Ascending aorta (tissue), 2 donors: ENCODE measurements at places on chromosomes 3 and 15.

GRCh38 chr15:72074335-72075060, 43.5 kb downstream of the MYO9A start:
- H3K27ac ChIP-seq, result no peak overlapping the region
- no peaks in the 10 kb centered on the region for H3K36me3 ChIP-seq
- H3K4me3 ChIP-seq, result no peak overlapping the region
- H3K27me3 ChIP-seq, result no peaks in the 10 kb centered on the region
- H3K4me1 ChIP-seq, result peaks cover 2% of the 10 kb centered on the region

- peaks cover 1% of the 10 kb centered on the region for H3K4me1 ChIP-seq
- H3K36me3 ChIP-seq, result peaks cover 6% of the 10 kb centered on the region
- no peak for DNase-seq
- no peak overlapping the region for H3K4me3 ChIP-seq
- no peaks in the 10 kb centered on the region for H3K27me3 ChIP-seq
These were observed 37.3 kb downstream of the PTH1R start for GRCh38 chr3:46914849-46915248.

GRCh38 chr3:178404961-178405360, 131.3 kb upstream of the KCNMB2 start:
- no peaks in the 10 kb centered on the region for H3K4me1 ChIP-seq
- no peak overlapping the region for H3K4me3 ChIP-seq
- H3K27ac ChIP-seq, result no peak overlapping the region
- H3K36me3 ChIP-seq, result no peaks in the 10 kb centered on the region

DNA sequence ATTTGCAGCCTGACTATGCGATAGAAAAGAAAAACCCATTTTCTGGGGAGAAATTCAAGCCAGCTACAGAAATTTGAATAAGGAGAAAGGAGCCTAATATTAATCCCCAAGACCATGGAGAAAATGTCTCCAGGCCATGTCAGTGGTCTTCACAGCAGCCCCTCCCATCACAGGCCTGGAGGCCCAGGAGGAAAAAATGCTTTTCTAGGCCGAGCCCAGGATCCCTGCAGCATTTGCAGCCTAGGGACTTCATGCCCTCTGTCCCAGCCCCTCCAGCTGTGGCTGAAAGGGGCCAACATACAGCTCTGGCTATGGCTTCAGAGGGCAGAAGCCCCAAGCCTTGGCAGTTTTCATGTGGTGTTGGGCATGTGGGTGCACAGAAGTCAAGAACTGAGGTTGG, 26.3 kb downstream of the ARRDC4 start:
- no peaks in the 10 kb centered on the region for H3K36me3 ChIP-seq
- H3K4me1 ChIP-seq, result no peaks in the 10 kb centered on the region
- no peak for DNase-seq
- no peak overlapping the region for H3K4me3 ChIP-seq
- H3K27me3 ChIP-seq, result no peaks in the 10 kb centered on the region

DNA sequence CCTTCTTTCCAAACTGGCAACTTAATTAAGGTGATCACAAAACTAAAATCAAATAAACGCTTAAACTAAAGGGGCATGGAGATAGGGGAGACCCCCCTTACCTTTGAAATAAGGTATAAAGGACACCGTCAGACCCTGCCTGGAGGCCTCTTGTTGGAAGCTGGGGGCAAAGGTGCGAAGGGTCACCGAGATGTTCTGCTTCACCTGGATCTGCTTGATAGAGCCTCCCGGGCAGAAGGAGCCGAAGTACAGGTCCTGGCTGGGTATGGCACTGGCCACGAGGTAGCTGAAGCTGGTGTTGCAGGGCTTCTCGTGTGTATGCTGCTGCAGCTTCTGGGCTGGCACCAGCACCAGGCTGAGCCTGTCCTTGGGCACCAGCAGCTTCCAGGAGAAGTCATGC, 53.0 kb downstream of the CDCP1 start:
- H3K36me3 ChIP-seq, result no peaks in the 10 kb centered on the region
- no peaks in the 10 kb centered on the region for H3K4me1 ChIP-seq
- DNase-seq, result no peak
- no peak overlapping the region for H3K4me3 ChIP-seq
- H3K27ac ChIP-seq, result no peak overlapping the region

GRCh38 chr3:57893668-57894067, 114.6 kb upstream of the FLNB start:
- no peak for DNase-seq
- peaks cover 12% of the 10 kb centered on the region for H3K4me1 ChIP-seq
- H3K27ac ChIP-seq, result peak overlapping the region; percentile 85
- peaks cover 3% of the 10 kb centered on the region for H3K36me3 ChIP-seq
- H3K4me3 ChIP-seq, result peak overlapping the region; percentile 65

- no peaks in the 10 kb centered on the region for H3K27me3 ChIP-seq
- no peak overlapping the region for H3K4me3 ChIP-seq
- no peak for DNase-seq
- H3K4me1 ChIP-seq, result peaks cover 4% of the 10 kb centered on the region
- H3K27ac ChIP-seq, result no peak overlapping the region
These were observed 4.6 kb upstream of the PTPN9 start for GRCh38 chr15:75583701-75584100.

DNA sequence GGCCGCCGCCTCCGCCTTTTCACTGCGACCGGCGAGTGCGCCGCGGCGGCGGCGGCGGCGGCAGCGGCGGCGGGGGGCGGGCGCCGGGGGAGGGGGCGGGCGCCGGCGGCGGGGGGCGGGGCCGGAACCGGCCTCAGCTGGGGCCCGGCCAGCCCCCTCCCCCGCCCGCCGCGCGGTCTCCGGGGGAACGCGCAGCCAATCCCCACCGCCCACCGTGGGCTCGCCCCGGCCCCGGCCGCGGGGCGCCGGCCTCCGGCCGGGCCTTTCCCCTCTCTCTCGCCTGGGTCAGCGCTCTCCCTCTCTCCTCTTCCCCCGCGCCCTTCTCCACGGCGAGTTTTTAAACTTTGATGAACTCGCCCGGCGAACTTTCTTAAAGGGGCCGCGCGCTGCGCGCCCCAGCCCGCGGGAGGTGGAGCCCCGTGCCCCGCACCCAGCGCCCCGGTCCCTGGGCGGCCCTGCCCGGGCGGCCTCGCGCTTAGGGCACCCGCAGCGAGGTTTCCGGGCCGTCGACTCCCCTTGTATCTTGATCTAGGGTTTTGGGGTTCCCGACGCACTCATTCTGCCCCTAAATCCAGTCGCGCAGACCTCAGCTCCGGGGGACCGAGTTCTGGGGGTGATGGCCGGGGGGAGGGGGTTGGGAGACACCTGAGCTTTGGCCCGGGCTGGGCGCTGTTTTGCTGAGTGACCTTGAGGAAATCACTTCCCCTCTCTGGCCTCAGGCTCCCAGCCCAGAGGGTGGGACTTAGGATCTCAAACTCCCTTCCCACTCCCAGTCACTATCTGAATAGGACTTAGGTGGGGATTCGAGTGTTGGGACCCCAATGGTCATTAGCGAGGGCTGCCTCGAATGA, at the start of gene RBPMS2:
TSS of gene RBPMS2 (minus strand) at position 39 of the 851 bp plus-strand sequence. CDS start 270 bp downstream, outside the sequence.
- no peaks in the 10 kb centered on the region for H3K27me3 ChIP-seq
- H3K27ac ChIP-seq, result peak within 1 kb of the TSS; percentile 55
- no peak for DNase-seq
- peak within 1 kb of the TSS; percentile 80 for H3K4me3 ChIP-seq
- H3K4me1 ChIP-seq, result peaks cover 3% of the 10 kb centered on the region

DNA sequence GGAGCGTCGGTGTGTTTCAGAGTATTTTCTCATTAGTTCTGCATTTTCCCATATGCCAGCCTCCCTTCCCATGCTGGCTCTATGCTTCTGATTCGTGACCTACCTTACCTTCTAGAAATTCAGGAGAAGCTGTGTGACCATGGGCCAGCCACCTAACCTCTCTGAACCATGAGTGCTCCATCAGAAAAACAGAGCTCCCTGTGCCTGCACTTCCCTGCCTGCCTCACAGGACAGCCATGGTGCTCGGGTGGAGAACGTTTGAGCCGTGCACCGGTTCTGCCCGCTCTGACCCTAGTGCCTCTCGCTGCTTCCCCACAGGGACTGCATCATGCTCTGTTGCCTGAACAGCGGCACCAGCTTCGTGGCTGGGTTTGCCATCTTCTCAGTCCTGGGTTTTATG, 74.5 kb upstream of the SLC6A1 start:
- H3K27ac ChIP-seq, result no peak overlapping the region
- H3K4me3 ChIP-seq, result no peak overlapping the region
- no peaks in the 10 kb centered on the region for H3K4me1 ChIP-seq
- no peaks in the 10 kb centered on the region for H3K36me3 ChIP-seq
- peak; percentile 8 for DNase-seq
- H3K27me3 ChIP-seq, result no peaks in the 10 kb centered on the region

DNA sequence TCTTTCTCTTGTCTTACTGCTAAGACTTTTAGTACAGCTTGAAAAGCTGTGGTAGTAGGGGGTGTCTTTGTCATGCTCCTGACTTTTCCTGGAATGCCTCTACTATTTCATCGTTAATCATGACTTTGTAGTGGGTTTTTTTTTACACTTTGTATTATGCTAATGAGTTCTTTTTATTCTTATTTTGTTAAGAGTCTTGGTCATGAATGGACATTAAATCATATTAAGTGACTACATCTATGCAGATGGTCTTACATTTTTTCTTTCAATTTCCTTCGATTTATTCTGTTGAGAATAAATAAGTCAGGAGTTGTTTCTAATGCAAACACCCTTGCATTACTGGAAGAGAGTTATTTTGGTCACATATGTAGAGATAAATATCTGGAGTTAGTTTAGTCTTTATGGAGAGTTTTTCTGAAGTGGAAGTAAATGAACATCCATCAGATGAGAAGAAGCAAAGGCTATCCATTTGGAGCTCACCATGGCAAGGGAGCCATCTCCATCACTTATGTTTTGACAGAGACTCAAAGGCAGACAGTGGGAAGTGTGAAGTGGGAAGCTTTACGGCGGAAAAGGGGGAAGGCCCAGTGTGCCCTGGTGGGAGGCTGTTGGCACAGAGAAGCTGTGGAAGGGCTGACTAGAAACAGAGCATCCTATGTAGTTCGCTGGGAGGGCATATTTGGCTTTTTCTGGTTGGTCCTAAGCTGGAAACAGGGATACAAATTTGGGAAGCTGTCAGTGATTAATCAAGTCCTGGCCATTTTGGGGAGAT, 73.1 kb upstream of the PRR23E start:
- no peaks in the 10 kb centered on the region for H3K4me1 ChIP-seq
- H3K36me3 ChIP-seq, result no peaks in the 10 kb centered on the region
- no peaks in the 10 kb centered on the region for H3K27me3 ChIP-seq

- no peaks in the 10 kb centered on the region for H3K4me1 ChIP-seq
- H3K4me3 ChIP-seq, result no peak overlapping the region
- no peak for DNase-seq
These were observed 24.6 kb upstream of the HES1 start for GRCh38 chr3:194111336-194111735.

GRCh38 chr3:29311795-29312194, 30.9 kb downstream of the RBMS3 start:
- no peak for DNase-seq
- H3K4me3 ChIP-seq, result peak overlapping the region; percentile 21
- no peaks in the 10 kb centered on the region for H3K36me3 ChIP-seq

DNA sequence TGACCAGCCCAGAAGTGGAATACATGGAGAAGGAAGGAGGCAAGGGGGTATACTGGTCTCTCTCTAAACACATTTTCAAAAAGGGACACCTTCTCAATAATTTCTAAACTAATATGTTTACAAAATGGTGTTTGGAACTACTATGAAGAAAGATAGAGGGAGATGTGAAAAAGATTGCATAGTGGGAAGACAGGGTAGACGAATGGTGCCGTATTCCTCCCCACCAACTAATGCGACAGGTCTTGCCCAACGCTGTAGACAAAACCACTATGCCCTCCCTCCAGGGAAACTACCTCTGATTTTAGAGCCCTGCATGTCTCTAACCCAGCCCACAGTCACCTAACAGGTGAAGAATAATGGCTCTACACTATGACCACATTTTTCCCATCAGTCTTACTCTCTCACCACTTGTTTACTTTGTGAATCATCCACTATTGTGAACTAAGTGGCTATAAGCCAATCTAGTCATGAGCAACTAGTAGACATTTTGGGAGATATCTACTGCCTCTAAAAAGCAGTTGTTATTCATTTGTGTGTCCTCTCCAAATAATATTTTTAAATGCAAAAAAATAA, 108.2 kb upstream of the UBE2E2 start:
- no peak overlapping the region for H3K27ac ChIP-seq
- no peaks in the 10 kb centered on the region for H3K27me3 ChIP-seq
- H3K4me3 ChIP-seq, result no peak overlapping the region
- DNase-seq, result no peak
